ENCODE measurements at places on chromosomes 12 and 14. TPM values are rescaled to one million over a fixed set of nuclear protein-coding genes. Genes with fewer than 3 reads are reported as not detected.
A peak's percentile ranks its signal among the peaks of the same experiment; 100 is the strongest.

- peak overlapping the region; percentile 77 for H3K4me3 ChIP-seq
- H3K36me3 ChIP-seq, result peaks cover 37% of the 10 kb centered on the region
- H3K27ac ChIP-seq, result peak overlapping the region; percentile 93
- H3K27me3 ChIP-seq, result no peaks in the 10 kb centered on the region
- H3K4me1 ChIP-seq, result peaks cover 14% of the 10 kb centered on the region
These were observed 912 bp downstream of the TM9SF1 start for GRCh38 chr14:24194186-24194872.

GRCh38 chr14:84894254-84894653 is 635.7 kb upstream of the FLRT2 start:
- H3K4me3 ChIP-seq, result no peak overlapping the region
- no peak for DNase-seq
- no peaks in the 10 kb centered on the region for H3K36me3 ChIP-seq
- no peaks in the 10 kb centered on the region for H3K27me3 ChIP-seq

- peak; percentile 84 for DNase-seq
- peak overlapping the region; percentile 69 for H3K27ac ChIP-seq
- H3K27me3 ChIP-seq, result no peaks in the 10 kb centered on the region
- no peak overlapping the region for H3K4me3 ChIP-seq
These were observed 29.3 kb downstream of the CD9 start for GRCh38 chr12:6229224-6230218.

GRCh38 chr14:72577521-72577920 is 316.4 kb downstream of the DPF3 start:
- H3K27ac ChIP-seq, result no peak overlapping the region
- no peaks in the 10 kb centered on the region for H3K27me3 ChIP-seq
- H3K36me3 ChIP-seq, result no peaks in the 10 kb centered on the region
- no peak for DNase-seq
- H3K4me3 ChIP-seq, result no peak overlapping the region

DNA sequence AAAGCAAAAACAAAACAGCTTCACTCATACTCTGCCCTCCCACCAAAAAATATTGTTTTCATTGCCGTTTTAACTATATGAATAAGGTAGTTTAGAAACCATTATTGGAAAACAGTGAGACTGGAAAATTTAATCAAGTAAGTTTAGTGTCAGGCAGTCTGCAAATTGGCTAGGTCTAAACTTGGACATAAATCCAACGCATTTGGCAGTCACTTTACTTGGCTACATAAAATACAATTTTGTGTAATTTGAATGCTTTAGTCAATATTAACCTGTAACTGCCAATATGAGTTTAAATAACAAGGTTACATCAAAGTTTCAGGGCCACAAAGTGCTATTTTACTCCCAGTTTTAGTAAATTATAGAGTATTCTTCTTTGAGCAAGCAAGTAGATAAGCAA is 202.3 kb upstream of the SLC38A2 start:
- no peaks in the 10 kb centered on the region for H3K4me1 ChIP-seq
- H3K27me3 ChIP-seq, result no peaks in the 10 kb centered on the region
- H3K36me3 ChIP-seq, result no peaks in the 10 kb centered on the region
- no peak overlapping the region for H3K4me3 ChIP-seq
- no peak overlapping the region for H3K27ac ChIP-seq
- peak; percentile 88 for DNase-seq

DNA sequence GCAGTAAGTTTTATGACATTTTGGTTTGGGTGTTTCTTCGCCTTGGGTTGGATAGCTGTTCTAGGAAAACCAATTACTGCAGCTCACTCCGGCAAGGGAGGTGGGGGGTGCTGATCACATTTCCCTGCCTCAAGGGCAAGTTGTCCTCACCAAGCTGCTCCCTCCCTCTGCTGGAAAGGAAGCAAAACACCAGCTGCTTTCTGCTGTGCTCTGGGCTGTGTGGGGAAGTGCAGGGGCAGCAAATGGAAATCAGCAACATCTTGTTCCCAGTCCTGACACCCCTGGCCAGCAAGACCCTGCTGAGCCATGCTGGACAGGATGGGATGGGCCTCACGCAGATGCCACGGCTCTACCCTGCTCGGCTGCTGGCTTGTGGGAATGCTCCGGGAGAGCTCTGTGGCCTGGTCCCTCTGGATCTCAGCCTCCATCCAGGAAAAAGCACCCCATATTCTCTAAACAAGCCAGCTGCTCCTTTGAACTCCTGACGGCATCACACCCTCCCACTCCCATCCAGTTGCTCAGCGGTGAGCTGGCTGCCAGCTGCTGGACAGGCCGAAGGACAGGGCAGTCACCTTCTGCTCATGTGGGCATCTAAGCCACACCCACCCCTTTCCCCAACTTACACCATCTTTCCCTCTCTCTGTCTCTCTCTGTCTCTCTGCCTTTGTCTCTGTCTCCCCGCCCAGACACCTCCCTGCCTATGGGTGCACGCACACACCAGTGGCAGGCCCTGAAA is 52.4 kb upstream of the EIF5 start:
- peaks cover 40% of the 10 kb centered on the region for H3K27me3 ChIP-seq
- H3K36me3 ChIP-seq, result no peaks in the 10 kb centered on the region
- H3K27ac ChIP-seq, result no peak overlapping the region

- H3K27ac ChIP-seq, result no peak overlapping the region
- no peak overlapping the region for H3K4me3 ChIP-seq
- H3K4me1 ChIP-seq, result no peaks in the 10 kb centered on the region
- no peak for DNase-seq
These were observed 990.1 kb upstream of the LRFN5 start for GRCh38 chr14:40616579-40616978.

GRCh38 chr14:104075530-104076151 is 9.9 kb upstream of the ASPG start:
- H3K36me3 ChIP-seq, result no peaks in the 10 kb centered on the region
- DNase-seq, result no peak
- H3K27me3 ChIP-seq, result peaks cover 6% of the 10 kb centered on the region
- H3K4me3 ChIP-seq, result no peak overlapping the region

DNA sequence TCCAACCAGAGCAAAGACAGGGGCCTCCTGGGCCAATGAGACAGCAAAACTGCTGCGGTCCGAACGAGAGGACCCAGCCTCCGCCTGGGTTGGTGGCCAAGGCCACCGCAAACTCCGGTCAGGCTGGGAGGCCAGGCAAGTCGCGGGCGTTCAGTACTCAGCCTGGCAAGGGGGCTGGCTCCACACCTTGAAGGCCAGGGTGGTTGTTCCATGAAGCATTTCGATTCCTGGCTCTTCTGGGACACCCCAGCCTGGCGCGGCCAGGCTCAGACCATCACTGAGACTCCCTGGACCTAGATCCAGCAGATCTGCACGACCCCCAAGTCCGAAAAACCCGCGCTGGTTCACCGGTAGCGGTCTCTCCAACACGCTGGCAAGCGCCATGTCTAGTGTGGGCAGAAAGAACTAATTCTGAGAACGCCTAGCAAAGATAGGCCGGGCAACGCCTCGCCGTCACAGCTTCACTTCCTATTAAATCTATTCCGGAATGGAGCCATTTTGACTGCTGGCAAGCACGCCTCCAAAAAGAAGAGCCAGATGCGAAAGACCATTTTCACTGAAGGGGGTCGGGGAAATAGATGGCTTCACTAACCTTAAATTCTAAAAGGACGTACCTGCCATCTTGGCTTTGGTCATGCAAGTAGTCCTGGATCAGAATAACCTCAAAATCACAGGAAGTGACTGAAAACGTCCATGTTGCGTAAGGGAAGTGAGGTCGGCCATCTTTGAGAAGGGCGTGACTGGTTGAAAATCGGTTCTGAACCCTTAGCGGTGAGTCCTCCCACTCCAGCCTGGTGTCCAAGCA is at the start of gene PSMB5:
TSS of gene PSMB5 (minus strand) at position 403 of the 805 bp plus-strand sequence. CDS start at position 384, 19 bp downstream.
- H3K4me1 ChIP-seq, result peaks cover 11% of the 10 kb centered on the region
- H3K27ac ChIP-seq, result peak within 1 kb of the TSS; percentile 98
- H3K36me3 ChIP-seq, result peaks cover 27% of the 10 kb centered on the region
- peak within 1 kb of the TSS; percentile 83 for H3K4me3 ChIP-seq
- no peaks in the 10 kb centered on the region for H3K27me3 ChIP-seq

GRCh38 chr14:99215277-99215676 is 56.7 kb downstream of the BCL11B start:
- no peak overlapping the region for H3K27ac ChIP-seq
- no peaks in the 10 kb centered on the region for H3K36me3 ChIP-seq
- H3K27me3 ChIP-seq, result peaks cover 16% of the 10 kb centered on the region
- DNase-seq, result peak; percentile 82
- H3K4me3 ChIP-seq, result peak overlapping the region; percentile 26
- peaks cover 11% of the 10 kb centered on the region for H3K4me1 ChIP-seq

GRCh38 chr12:26250801-26251200 is 55.4 kb downstream of the SSPN start:
- no peaks in the 10 kb centered on the region for H3K36me3 ChIP-seq
- no peak for DNase-seq
- no peak overlapping the region for H3K27ac ChIP-seq
- no peaks in the 10 kb centered on the region for H3K27me3 ChIP-seq
- no peaks in the 10 kb centered on the region for H3K4me1 ChIP-seq
- H3K4me3 ChIP-seq, result no peak overlapping the region

- H3K27me3 ChIP-seq, result no peaks in the 10 kb centered on the region
- no peak overlapping the region for H3K27ac ChIP-seq
- H3K36me3 ChIP-seq, result peaks cover 4% of the 10 kb centered on the region
- DNase-seq, result no peak
- no peak overlapping the region for H3K4me3 ChIP-seq
- peaks cover 34% of the 10 kb centered on the region for H3K4me1 ChIP-seq
These were observed 75.0 kb downstream of the FOXN3 start for GRCh38 chr14:89342049-89342448.

Gene NEUROD4
- under 0.01 TPM for total RNA-seq

Gene RECQL
- total RNA-seq, result 45.8 TPM

Gene KRT2
- total RNA-seq, result not detected

Gene HOXC11
- total RNA-seq, result 2.9 TPM

Gene TAS2R13
- 1.5 TPM for total RNA-seq

Gene NELL2
- total RNA-seq, result 1.5 TPM
